ENCODE measurements at places on chromosomes 2 and 18.

GRCh38 chr2:12240206-12240605 is 476.5 kb upstream of the TRIB2 start:
- no peak for DNase-seq

DNA sequence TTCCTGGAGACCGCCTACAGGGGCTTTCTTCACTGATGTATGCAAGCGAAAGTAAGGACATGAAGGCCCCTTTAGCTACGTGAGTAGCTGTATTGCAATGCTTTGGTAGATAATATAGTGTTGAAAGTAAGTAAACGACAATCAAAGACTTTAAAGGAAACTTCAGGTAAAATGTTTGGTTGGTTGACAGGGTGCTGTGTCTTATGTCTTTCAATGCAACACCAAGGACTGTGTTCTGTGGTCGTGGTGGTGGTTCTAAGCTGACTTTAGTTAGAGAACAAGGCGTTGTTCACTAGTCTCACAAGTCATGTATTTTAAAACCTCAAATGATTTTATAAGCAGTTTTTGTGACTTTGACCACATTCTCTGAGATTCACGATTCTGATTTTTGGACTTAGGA is 58.0 kb upstream of the CABYR start:
- no peak for DNase-seq

GRCh38 chr2:30110773-30111172 is 36.0 kb upstream of the YPEL5 start:
- DNase-seq: no peak

DNA sequence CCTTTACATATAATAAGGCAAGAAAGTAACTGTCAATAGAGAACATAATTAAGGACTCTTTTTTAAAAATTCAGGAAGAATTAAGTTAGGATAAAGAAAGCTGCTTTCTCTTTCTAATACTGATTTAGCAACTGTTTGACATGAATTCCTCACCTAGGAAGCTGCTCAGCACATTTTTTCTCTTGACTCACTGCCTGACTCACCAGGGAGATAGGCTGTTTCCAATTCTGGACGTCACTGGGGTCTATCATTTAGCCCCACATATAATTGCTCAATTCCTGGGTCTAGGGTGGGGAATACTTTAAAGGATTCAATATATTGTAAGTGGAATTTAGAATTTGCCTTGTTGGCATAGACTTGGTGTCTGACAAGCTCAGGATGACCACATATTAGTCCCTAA is 50.8 kb upstream of the UGP2 start:
- DNase-seq: no peak

DNA sequence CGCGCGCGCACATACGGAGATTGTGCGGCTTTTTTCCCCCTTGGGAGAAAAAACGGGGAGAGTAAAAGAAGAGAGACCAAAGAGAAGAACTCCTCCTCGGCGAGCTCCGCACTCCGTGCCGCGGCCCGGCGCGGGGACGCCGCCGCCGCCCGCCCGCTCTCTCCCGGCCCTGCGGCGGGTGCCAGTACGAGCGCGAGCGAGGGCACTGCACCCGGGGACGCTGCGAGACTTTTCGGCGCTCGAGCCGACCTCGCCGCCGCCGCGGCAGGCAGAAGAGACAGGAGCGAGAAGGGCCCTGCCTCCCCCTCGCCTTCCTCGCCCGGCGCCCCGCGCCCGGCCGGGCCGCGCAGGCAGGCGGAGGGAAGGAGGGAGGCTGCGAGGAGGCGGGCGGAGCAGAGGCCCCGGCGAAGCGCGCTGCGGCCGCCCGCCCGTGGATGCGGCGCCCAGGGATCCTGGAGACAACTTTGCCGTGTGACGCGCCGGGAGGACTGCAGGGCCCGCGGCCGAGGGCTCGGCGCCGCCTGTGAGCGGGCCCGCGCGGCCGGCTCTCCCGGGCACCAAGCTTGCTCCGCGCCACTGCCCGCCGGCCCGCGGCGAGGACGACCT is 857 bp upstream of the INHBB start:
- DNase-seq: peak; percentile 29

GRCh38 chr2:158731386-158731785 is 63.7 kb upstream of the DAPL1 start:
- no peak for DNase-seq

DNA sequence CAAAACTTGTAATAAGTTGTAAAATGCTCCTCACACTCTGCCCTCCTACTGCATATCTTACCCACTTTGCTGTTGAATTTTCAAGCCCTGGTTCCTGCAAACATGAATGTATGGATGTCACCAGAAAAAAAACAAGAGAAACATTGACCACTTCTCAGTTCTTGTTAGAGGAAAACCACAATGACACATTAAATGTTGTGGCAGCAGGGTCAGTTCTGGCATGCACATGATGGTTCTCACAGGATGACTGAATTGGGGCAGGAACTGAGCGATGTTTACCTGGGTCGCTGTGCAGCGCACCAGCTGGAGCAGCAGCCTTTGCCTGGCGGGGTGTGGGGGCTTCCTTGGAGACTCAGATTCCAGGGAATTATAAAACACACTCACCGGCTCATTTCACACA is 14.0 kb upstream of the PRKCE start:
- DNase-seq: no peak

- DNase-seq: no peak
Measured at GRCh38 chr2:214492152-214492551, 81.3 kb downstream of the VWC2L start.

DNA sequence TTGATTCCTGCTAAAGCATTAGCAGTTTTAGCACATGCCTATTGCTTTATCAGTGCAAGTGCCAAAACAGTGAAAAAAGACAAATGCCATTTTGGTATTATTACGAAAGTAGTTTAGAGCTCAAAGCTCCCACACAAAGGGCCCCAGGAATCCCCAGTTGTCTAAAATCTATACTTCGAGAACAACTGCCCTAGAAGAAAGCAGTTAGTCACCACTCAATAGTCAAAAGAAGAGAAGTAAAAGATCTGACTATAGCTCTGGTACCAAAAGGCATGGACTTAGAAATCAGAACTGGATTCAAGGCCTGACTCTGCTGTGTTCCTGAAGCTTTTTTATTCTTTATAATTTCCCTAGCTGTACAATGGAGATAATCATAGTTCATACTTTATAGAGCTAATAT is 21.8 kb downstream of the SCN3A start:
- DNase-seq: no peak

DNA sequence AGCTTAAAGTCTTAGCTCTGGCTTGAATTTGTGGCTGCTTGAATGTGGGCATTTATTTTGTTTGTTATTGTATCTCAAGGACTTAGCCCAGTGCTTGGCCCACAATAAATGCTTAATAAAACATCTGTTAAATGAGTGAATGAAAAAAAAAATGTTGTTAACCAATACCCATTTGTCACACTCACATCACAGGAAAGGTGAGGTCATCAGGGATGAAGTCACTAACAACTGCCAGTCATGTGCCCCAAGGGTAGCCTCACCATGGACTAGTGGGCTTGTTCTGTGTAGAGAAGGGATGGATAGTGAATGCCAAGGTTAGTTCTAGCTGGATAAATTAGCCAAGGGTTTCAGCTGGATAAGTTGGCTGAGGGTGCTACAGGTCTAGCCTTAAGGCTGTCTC is 3.0 kb downstream of the NRBP1 start:
- DNase-seq: peak; percentile 32

- DNase-seq: no peak
Measured at GRCh38 chr18:57555134-57555533, 31.4 kb downstream of the FECH start.

DNA sequence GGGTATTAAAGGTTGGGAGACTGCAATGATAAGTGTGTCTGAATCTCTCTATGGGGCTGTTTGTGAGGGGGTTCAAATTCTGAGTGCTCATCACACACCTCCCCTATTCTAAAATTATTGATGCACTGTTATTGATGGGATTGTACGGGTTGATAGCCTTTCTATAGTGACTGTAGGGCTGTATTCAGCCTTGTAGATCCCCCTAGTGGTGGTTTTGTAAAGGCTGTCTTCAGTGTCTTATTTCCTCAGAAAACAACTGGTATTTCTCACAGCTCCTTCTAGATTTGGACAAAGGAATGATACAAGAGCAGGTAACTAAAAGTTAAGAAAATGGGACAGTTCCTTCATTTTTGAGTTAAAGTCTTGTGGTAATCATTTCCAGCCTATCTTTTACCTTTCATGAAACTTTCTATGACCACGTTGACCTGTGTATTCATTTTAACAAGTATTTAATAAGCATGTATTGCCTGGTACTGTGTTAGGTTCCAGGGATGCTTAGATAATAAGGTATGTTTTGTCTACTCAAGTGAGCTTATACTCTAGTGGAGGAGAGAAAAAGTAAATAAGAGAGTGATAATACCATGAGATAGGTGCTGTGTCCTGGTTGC is 21.2 kb downstream of the SMAD4 start:
- peak; percentile 49 for DNase-seq

- DNase-seq: peak; percentile 54
Measured at GRCh38 chr2:37671009-37671815, at the start of gene CDC42EP3. Gene CDC42EP3, minus strand, starts transcription at chr2:37671642. Its CDS starts 25,055 bp downstream, at chr2:37646587.

GRCh38 chr18:71808616-71809015 is 735.5 kb downstream of the CBLN2 start:
- DNase-seq: no peak

- DNase-seq: no peak
Measured at GRCh38 chr18:35153609-35154272, 87.1 kb upstream of the ZNF397 start.

DNA sequence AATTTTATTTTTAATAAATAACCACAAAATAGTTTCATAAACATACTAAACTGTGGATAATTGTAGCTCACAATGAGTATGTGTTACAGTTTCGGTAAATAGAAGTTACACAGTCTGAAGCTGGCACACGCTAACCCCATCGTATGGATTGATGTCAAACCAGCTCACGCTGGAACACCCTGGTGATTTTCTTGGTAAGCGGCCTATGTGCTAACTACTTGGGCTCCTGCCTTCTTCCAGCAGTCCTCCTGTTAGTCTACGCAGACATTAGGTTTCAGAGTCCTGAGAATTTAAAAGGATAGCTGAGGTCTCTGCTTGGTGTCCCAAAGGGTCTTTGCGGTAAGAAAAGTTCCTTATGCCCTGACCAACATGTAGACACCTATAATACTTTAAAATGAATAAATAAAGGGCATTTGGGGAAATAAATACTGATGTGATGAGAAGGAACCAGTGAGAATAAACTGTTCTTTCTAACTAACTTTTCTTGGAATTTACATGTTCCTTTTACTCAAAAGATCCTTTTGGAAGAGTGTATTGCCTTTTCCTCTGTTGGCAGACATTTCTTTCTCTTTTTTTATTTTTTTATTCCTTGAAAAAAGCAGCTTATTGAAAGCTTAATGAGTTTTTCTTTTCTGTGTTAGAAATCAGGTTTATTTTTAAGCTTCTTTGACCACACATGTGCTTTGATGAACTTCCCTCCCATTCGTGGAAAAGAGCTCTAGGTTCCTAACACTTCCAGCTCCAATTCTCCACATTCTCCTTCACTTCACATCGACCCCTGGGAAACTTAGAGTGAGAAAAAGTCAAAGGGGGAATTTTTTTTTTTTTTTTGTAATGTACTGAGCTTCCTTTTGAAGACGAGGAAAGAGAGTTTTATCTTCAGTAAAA is 322.2 kb downstream of the IRS1 start:
- no peak for DNase-seq

DNA sequence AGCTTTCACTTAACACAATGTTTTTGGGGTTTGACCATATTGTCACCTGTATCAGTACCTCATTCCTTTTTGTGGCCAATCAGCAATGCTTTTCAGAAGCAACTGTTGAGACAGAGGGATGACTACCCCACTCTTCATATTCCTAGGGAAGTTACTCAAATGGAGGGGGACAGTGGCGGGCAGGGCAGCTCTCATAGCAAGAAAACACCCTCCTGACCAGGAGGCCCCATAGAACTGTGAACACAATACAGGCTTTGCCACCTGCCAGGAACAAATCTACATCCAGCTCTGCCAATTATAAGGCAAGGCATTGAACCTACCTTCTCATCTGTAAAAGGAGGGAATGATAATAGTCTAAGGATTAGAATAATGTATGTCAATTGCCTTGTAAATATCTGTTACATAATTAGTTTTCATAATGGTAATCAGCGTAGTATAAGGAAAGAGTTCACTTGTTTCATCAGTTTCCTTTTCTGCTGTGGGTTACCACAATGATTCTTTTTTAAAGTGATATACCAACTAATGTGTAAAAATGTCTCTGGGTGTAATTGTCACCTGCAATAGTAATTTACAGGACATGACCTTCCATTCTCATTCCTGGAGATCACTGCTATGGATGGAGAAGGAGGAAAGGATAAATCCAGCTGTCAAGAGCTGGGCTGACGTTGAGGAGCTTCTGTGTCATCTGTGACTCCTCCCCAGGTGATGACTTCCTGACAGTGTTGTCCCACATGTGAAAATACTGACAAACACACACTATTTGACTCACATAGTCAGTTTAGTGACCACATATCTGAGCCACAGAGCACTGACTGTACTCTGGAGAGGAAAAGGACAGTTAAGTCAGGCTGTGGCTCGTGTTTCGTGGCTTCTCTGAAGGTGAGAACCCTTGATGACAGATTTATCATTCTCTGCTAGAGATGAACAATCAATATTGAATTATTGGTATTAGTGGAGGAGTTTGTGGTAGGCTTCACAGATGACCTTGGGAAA is 13.5 kb downstream of the ALPK2 start:
- DNase-seq: no peak

DNA sequence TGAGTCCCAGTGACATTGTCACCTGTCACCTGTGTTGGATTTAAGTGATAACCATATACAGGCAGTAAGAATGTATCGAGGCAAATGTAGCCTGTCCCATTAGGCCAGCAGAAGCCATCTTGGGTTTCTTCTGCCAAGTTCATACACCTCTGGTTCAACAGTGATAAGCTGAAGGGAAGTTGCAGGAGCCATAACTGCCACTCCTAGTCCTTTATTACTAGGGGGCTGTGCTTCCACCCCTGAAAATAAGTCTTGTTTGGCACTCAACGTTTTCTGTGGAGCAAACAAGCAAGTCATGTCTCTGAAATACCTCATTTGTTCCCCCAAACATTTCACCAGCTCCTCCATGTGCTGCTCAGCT is 58.1 kb upstream of the ALPP start:
- no peak for DNase-seq
